ENCODE measurements at places on chromosomes 5 and 9.

DNA sequence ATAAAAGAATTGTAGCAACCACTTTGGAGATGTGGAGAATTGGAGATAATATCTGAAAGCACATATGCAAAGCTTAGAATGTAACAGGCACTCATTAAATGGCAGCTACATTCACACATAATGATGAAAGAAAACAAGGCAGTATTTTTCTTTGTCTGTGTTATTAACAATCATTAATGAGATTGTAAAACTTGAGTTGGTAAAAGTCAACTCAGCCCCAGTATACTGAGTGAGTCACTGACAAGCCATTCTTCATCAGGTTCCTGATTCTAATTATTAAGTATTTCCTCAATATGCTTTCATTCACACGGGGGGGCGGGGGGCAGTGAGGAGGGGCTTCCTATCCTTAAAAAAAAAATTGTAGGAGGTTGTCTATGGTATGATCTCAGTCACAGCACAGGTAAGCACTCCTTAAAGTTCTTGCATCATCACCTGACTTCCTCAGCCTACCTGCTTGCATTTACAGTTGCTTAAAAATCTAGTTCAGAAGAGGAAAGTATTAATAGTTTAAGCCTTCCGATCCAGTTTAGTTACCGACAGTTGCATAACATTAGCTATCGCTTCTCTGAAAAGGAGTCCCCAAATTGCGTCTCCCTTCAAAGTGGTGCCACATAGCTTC is 379.8 kb downstream of the EFNA5 start:
- DNase-seq = no peak

- no peak for DNase-seq
These were observed 632 bp downstream of the UBAP1 start for GRCh38 chr9:34179213-34180136.

DNA sequence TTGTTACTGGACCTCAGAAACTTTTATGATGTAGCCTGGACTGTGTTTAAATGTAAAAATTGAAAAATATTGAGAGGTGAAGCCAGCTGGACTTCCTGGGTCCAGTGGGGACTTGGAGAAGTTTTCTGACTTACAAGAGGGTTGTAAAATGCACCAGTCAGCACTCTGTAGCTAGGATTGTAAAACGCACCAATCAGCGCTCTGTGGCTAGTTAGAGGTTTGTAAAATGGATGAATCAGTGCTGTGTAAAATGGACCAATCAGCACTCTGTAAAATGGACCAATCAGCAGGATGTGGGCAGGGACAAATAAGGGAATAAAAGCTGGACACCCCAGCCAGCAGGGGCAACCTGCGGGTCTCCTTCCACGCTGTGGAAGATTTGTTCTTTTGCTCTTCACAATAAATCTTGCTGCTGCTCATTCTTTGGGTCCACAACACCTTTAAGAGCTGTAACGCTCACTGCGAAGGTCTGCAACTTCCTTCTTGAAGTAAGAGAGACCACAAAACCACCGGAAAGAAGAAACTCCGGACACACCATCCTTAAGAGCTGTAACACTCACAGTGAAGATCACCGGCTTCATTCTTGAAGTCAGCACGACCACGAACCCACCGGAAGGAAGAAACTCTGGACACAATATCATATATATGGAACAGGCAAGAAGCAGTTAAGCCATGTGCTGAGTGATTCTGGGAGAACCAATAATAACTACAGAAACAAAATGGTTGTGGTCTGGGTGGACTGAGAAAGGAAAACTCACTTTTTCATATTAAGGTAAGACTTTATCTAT is 201.3 kb downstream of the GABRG2 start:
- no peak for DNase-seq

- DNase-seq = no peak
These were observed 29.2 kb upstream of the ARHGEF28 start for GRCh38 chr5:73596705-73597328.

- DNase-seq = no peak
These were observed 871.4 kb downstream of the MAT2B start for GRCh38 chr5:164376843-164377242.

- DNase-seq = no peak
These were observed 30.4 kb downstream of the TBC1D2 start for GRCh38 chr9:98225015-98225442.

DNA sequence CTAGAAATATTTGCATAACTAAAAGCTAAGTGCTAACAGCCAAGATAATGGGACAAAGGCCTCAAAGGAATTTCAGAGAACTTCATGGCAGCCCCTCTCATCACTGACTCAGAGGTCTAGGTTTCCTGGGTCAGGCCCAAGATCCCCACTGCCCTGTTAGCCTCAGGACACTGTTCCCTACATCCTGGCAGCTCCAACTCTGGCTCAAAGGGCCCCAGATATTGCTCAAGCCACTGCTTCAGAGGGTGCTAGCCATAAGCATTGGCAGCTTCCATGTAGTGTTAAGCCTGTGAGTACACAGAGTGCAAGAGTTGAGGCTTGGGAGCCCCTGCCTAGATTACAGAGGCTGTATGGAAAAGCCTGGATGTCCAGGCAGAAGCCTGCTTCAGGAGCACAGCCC is 998.1 kb downstream of the TLE1 start:
- no peak for DNase-seq

- DNase-seq = no peak
These were observed 45.6 kb downstream of the SUB1 start for GRCh38 chr5:32630867-32631491.

DNA sequence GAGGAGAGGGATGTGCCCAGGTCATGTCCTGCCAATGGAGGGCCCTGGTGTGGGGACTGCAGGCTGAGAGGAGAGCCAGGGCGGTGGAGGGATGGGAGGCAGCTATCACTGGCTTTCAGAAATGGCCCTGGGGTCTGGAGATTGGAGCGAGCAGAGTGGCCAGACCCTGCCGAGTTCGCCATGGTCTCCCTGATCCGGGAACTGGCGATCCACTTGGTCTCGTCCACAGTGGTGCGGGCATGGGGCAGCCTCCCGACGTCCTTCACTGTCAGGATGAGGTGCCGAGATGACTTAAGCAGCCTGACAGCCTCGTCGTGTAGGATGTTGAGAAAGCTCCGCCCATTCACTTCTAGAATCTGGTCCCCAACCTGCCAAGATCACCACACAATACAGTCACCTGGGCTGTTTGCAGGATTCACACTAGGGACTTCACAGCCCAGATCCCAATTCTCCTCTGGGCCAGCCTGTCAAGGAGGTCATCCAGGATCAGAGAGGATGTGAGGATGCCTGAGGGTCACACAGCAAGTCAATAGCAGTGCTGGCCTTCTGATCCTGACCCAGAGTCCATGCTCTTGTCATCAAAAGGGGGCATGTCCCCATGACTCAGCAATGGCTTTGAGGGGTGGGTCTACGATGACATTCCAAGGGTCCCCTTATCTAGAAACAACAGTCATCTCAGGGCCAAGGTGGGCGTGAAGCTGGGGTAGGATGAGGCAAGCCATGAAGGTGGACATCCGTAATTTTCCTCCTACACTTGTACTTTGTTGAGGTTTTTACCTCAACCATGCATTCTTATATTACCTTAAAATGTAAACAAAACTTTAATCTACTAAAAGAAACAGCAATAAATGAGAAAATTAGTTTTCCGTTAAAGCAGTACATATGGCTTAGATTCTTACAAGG is 38.5 kb upstream of the AKNA start:
- no peak for DNase-seq

DNA sequence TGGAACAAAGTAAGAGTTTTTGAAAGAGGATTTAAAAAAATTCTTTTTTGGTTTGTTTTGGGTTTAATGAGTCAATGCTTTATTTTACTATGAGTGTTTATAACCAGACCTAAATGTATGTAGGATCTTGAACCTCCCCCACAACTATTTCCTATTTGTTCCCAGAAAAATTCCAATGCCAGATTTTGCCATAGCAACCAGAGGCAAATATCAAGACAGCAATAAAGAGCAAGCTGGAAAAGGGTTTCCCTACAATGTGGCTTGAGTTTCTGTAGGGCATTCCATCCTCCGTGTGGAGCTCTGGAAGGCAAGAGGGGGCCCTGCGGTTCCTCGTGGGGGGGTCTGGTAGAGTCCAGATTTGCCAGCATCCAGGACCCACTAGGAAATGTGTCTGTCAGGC is 27.8 kb upstream of the GDNF start:
- DNase-seq = no peak

DNA sequence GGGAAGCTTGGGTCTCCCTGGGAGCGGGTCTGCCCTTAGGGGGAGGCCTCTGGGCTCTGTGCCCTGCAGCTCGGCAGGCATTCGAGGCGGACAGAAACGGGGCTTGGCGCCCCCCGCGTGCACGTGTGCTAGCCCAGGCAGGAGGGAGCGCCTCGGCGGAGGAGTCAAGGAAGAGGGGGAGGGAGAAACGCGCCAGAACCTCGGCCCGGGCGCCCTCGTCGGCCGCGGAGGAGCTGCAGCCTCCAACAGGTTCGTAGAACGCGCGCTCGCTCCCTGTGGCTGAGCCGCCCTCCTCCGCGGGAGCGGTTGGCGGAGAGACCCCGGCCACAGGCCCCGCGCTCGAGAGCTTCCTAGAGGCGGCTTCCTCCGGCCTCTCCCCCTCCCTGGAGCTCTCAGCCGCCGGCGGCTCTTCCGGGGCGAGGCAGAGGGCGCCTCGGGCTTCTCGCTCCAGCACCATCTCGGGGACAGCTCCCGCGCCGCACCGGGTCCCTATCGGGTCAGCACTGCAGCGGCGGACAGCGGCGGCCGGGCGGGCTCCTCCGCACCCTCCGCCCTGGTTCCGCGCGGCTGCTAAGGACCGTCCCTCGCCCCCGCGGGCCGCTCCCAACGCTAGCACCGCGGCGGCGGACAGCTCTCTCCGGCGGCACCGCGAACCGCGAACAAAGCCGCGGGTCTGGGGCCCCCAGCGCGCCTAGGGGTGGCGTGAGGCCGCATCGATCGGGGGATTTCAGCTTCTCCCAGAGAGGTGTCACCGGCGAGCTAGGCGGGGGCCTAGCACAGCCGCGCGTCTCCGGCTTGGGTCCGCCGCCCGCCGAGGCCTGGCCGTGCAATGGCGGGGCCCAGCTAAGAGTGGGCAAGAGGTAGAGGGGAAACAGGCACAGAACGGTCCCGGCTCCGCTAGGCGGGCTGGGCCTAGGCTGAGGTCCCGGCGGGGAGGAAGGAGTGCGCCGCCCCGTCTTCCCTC is 74.6 kb upstream of the CPLX2 start:
- DNase-seq = peak; percentile 52

- DNase-seq = no peak
These were observed 275.0 kb upstream of the MVB12B start for GRCh38 chr9:126051446-126052130.

- DNase-seq = no peak
These were observed 107.4 kb downstream of the JAKMIP2 start for GRCh38 chr5:147675168-147675567.

DNA sequence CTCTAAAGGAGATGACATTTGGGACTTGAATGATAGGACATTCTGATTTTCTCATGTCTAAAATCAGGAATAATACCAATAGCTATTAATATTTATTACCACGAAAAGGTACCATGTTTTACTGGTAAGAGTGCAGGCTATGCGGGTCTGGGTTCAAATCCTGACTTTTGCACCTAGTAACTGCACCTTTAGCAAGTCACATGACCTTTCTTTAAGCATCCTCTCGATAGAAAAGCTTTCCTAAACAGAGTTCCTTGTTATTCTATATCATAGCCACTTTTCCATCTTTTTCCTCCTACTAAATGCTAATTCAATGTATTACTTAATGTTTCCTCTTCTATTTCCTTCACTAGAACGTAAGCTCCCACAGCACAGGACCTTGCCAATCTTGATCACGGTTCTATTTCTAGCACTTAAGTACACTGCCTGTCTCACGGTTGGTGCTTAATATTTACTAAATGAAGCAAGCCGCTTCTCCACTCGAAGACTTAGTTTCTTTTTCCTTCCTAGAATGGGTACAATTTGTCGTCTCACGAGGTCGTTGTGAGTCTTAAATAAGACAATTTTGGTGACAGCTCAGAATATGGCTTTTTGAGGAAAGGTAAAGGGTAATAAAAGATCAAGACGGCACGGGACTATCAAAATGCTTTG is 816 bp downstream of the RBM18 start:
- no peak for DNase-seq

DNA sequence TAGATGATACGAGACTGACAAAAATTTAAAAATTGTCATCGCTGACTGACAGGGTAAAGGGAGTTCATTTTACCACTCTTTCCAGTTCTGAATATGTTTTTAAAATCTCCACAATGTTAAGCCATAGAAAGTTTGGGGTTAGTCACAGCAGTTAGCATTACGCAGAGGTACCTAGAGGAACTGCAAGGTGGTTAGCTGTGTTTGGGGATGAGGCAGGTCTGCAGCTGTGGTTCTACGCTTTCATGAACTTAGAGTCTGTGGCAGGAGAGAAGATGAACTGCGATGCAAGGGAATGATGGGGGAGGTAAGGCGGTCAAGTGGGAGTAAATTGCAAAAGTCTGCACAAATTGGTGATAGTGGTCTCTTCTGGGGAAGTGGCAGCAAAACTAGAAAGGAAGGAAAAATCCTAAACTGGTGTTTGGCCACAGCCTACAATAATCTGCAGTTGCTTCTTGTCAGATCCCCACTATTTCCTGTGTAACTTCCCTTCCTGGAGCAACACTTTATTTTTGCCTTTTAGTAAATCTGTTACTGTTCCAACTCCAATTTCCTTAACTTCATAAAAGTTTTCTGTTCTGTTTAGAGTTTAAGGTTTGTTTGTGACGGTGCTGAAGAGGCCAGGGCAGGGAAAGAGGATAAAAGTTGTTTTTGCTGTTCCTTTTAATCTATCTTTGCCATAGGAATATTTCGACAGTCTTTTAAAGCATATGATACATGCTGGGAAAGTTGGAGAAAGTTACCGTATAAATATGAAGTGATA is 38.6 kb upstream of the SNX2 start:
- no peak for DNase-seq

DNA sequence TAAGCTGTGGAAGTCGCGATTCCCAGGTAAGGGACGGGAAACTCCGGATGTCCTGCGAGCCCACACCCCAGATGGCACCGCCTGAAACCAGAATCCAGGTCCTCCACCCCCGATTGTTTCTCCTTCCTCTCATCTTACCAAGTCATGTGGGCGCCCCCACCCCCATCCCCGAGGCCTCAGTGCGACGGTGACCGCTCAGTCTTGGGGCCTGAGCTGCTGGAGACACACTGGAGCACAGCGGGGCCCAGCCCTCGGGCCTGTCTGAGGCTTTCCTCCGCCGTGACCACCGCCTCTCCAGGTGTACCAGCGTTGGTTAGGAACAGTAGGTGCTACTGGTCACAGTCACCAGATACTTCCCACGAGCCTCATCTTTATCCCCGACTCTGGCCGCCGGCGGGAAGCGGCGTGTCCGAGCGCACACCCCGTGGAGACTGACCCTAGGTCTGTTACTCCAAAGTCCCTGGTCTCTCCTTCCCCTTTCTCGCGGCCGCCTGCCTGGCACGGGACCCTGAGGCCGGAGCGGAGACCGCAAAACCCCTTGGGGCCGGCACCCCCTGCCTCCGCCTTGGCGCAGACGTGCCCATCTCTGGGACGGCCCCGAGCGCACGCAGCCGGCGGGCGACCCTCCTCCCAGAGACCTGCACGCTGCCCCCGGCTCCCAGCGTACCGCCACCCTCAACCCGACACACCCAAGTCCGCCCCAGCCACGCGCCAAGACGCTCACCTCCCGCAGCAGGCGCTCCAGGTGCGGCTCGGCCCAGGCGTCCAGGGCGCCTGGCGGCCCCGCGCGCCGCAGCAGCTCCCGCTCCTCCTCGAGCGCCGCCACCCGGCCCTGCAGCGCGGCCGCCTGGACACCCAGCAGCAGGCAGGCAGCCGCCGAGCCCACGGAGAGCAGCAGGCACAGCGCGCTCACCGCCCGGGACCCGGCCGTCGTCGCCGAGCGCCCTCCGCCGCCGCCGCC is 733 bp downstream of the COL23A1 start:
- DNase-seq = no peak
